ENCODE measurements at places on chromosomes 5 and 9. TPM values are rescaled to one million over a fixed set of nuclear protein-coding genes. Genes with fewer than 3 reads are reported as not detected.

LRRTM2 gene
- 104 TPM for total RNA-seq

IER5L gene
- total RNA-seq, result 44.3 TPM

SLCO6A1 gene
- 0.94 TPM for total RNA-seq

WWC1 gene
- 116 TPM for total RNA-seq

Data from occipital lobe (tissue), 3 donors.